ENCODE measurements at places on chromosomes 5 and 9.

DNA sequence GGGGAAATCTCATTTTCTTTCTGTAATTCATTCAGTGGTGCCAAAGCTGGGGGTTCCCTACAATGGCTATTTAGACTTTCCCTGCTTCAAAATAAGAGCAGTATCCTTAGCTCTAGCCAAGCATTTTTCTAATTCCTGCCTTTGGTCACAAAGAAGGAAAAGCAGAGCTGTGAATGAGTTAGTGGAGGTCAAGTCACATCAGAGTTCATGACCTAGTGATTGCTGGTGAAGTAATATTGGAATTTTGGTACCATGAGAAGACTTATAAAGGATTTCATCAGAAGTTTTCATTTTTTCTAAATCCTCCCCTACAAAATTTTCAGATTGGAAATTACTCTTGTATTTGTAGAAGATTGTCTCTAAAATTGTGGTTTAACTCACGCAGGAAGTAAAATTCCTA is 28.0 kb downstream of the DNAJC21 start:
- no peak for DNase-seq

- DNase-seq, result no peak
Measured at GRCh38 chr5:111668477-111669414, 88.2 kb downstream of the NREP start.

- DNase-seq, result no peak
Measured at GRCh38 chr5:78612227-78613150, 36.1 kb downstream of the LHFPL2 start.

GRCh38 chr5:174972291-174972690 is 247.9 kb downstream of the MSX2 start:
- DNase-seq, result no peak

DNA sequence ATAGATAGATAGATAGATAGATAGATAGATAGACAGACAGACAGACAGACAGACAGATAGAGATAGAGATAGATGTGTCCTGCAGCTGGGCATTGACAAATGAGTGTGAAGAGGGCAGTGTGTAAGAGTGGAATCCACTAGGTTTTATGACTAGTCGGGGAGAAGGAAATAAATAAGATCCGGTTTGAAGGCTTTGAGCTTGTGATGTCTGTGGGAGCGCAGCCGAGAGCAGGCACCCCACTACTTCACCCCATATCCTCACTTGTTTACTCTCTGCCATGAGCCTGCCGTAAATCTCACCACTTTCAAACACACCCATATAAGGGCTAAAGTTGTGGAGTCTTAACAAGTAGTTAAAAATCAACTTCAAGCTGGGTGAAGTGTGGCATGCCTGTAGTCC is 1.4 kb upstream of the SUSD1 start:
- no peak for DNase-seq

GRCh38 chr9:105055917-105056316 is 128.0 kb upstream of the ABCA1 start:
- DNase-seq, result no peak

DNA sequence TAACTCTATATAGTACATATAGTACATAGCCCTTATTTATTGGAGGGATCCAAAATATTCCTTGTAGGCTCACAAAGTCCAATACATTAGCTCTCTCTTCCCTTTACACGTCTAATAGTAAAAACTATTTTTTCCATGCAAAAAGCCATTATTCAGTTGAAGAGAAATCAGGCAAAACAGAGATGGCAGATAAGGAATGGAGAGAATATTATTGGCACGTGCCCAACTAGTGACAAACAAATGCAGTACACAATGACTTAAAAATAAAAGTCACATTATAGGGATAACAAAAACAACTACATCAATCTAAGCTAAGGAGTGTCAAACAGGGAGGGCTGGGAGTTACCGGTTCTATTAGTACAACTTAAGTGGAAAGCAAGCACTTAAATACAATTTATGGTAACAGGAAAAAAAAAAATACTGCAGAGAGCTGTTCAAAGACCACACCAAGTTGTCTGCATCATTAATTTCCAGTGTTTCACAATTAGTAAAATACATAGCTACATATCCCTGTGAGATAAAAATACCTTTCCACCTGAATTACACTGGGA is 4.1 kb upstream of the SCAI start:
- no peak for DNase-seq

GRCh38 chr5:16625096-16625495 is 8.3 kb upstream of the RETREG1 start:
- no peak for DNase-seq

DNA sequence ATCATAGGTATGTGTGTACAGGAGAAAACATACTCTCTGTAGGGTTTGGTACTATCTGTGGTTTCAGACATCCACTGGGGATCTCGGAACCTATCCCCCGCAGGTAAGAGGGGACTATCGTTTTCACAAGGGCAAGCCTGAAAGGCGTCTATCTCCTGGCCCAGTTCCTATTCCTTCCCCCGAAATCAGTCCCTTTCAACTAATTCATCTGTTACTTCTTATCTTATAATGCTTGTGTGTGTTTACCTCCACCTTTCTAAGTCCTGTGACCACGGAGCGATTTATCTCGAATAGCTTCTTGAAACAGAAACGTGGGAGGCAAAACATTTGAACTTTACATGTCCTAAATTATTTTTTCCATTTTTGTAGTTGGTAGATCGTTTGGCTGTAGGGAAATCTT is 11.4 kb downstream of the ABO start:
- no peak for DNase-seq

DNA sequence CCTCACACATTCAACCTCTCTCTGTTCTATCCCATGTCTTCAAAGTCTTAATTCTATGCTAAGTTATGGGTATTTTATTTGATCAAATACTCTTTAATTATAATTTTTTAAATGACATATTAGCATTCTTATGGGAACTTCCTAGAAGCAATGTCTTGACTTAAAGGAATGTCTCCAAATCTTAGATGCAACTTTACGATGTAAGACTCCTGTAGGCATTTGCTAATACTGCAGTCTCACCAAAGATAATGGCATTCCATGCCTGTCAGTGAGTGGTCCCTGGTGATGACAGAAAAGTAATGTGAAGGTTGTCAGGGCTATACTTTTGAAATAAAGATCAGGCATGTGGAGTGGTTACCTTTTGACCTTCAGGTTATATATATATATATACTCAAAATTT is 1654.2 kb upstream of the WWC1 start:
- DNase-seq, result no peak

- no peak for DNase-seq
Measured at GRCh38 chr9:89815903-89816573, 211.2 kb downstream of the GADD45G start.

DNA sequence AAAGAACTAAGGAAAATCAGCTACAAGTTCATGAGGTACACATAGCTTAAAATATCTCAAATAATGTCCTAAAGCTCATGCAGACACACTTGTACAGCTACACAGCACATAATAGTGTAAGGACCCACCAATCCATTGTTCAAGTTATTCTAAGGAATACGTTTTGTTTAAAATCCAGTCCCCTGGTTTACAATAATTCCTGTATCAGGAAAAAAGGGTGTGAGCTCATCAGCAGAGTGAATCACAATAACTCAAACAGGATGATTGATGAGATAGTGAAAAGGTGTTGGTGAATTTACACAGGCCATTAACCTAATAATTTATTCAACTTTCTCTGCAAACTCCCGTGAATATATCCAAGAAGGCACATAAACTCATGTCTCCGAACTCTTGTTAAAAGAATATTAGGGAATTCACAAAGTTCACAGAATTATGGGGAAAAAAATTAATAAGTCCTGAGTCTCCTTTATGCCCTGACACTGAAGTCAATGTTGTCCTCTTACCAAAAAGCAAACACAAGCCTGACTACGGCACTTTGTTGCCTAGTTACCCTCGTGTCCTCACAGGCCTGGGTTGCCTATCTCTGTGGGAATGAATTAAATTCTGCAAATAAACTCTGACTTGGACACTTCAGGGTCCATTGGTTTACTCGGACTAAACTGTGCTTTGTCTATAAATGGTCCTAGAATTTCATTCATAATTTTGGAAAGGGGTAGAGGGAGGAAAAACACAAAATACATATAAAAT is 142.8 kb upstream of the PDE4D start:
- no peak for DNase-seq

DNA sequence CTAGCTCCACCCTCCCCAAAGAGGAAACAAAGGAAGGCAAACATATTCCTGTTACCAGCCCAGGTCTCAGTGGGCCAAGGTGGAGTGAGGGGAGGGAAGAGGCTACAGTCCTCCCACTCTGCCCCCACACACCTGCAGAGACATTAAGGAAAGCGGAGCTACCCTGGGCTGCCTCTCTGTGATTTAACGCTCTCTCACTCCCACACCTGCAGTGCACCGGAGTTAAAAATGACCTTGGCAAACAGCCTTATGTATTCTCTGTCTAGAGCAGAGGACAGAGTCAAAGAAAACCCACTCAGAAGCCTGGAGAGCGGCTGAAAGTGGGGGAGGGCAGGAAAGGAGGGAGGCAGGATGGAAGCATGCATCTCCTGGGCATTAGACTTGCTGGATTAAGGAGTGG is 32.7 kb downstream of the KCNIP1 start:
- DNase-seq, result no peak

- no peak for DNase-seq
Measured at GRCh38 chr5:56631719-56632118, 183.6 kb upstream of the MAP3K1 start.

DNA sequence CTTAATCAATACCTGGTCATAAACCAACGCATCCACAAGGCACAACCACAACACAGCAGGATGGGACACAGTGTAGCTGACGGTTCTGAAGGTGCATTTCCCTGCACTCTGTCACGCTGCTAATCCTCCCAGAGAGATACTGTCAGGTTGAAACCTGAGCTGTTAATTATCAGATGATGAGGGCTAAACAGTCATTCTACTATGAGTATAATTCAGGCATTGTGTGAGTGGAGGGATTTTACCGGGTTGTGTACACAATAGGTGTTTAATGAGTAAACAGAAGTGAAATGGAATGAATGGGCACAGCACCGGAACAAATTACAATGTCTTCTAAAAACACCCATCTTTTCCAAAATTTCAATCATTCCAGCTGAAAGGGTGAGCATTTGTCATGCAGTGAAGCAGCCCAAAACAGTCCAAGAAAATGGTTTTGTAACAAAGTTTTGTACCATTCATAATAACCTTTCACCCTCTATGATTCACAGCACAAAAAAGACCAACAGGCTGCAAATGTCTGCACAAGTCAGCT is 71.5 kb downstream of the ABCA1 start:
- no peak for DNase-seq

GRCh38 chr9:91258451-91258850 is 103.3 kb downstream of the AUH start:
- no peak for DNase-seq

- DNase-seq, result no peak
Measured at GRCh38 chr9:22244139-22245011, 202.2 kb upstream of the DMRTA1 start.

GRCh38 chr9:101333926-101334702 is 50.7 kb downstream of the BAAT start:
- no peak for DNase-seq

DNA sequence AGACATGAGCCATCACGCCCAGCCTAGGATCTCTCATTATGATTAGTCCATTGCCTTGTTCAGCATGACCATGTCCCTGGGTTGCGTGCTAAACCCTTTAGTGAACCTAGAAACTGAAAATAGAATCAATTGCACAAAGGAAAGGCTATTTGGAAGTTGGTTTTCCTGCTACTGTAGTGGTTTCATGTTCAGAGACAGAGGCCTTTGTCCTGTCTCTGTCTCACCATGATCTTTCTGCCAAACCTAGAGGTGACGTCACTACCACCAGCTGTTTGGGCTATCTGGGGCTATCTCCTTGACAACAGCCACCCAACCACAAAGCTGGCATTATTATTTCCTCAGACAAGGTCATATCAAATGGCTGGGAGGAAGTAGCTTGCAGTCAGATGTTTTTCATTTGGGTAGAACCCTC is 4.0 kb upstream of the CDK5RAP2 start:
- no peak for DNase-seq

DNA sequence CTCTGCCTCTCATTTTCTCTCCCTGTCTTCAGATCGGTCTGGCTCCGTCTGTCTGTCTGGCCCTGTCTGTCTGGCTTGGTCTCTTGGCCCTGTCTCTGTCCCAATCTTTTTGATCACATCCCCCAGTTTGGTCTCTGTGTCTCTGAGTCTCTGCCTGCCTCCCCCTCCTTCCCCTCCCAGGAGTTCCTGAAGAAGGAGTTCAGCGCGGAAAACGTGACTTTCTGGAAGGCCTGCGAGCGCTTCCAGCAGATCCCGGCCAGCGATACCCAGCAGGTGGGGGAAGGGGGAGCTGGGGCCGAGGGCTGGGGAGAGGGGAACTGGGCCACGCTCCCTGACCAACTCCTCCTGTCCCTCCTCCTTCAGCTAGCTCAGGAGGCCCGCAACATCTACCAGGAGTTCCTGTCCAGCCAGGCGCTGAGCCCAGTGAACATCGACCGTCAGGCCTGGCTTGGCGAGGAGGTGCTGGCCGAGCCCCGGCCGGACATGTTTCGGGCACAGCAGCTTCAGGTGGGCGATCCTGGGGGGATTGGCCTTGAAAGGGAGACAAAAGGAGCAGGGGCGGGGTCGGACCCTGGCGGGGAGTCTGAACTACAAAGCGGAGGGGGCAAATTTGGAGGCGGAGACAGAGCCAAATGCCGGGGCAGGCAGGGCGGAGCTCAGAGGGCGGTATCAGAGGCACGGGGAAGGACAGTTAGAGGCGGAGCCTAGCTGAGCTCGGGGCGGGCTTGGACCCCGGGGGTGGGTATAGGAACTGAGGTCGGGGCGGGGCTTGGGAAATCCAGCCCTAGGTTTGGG is 9.0 kb downstream of the RGS14 start:
- no peak for DNase-seq
